Retina (tissue), 1 donor: ENCODE measurements at places on chromosomes 5 and 9.
A peak's percentile ranks its signal among the peaks of the same experiment; 100 is the strongest.

- DNase-seq: no peak
Observed at GRCh38 chr5:97107318-97107717, 35.1 kb downstream of the LIX1 start.

DNA sequence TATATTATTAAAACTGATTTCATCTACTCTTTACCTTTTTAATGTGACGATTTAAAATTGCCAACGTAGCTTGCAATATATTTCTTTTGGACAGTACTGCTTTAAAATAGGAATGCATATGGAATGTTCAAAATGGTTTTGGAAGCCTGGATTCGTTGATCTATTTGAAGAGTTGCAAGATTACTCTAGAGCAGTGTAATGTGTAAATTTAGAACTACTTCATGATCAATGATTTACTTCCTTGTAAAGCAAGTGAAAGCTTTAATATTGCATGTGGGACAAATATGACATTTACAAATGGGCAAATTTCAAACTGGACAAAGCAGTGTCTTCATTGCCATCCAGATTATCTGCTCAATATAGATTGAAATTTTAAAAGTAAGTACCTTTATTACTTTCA is 38.3 kb downstream of the PARP8 start:
- no peak for DNase-seq

DNA sequence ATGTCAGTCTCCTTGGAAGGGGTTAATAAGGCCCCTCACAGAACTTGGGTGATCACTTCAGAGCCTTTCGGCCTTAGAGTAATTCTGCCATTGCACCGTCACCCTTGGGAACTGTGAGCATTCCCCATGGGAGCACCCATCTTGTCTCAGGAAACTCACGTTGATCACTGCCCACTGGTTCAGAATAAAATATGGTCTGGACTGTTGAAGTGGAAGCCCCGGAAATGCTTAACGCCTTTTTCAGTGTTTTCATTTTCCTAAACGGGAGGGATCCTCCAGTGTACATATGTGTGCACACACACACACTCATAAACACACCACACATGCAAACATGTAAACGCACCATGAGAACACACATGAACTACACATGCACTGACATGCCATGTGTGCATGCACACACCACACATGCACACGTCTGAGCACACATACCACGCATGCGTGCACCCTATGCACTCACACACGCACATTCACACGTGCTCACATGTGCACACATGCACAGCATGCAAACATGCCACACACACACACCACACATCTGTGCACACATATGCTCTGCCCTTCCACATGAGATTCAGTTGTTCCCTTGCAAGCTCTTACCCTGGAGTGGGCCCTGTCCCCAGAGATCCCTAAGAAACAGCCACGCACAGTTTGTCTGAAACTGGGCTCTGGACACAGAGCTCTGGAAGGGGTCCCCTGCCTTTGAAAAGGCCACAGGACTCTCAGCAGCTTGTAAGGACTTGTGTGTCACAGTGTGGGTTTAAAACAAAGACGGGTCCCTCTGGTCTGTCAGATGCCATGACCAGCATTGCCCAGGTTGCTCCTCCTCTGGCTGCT is 17.0 kb downstream of the MRPL36 start:
- no peak for DNase-seq

GRCh38 chr5:134451225-134451935 is 39.7 kb upstream of the CDKN2AIPNL start:
- no peak for DNase-seq

- DNase-seq: peak; percentile 95
Observed at GRCh38 chr9:37027582-37028419, 6.3 kb downstream of the PAX5 start.

DNA sequence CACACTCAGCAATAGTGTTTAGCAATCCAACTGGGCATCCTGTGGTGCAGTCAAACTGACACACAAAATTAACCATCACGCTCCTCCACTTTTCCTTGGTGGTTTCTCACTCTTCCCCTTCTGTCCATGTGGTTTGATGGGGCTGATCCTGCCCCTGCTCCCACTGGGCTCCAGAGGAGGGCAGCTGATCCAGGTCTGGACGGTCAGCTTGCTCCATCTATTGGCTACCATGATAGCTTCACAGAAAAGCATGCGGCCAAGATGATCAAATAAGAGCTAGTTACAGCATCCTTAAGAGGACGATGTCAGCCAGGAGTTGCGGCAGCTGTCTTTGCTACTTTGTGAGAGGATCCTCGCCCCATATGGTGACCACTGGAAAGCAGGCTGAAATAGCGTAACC is 29.6 kb upstream of the RANBP17 start:
- no peak for DNase-seq

- peak; percentile 55 for DNase-seq
Observed at GRCh38 chr5:76641514-76642120, 18.4 kb upstream of the F2RL2 start.

GRCh38 chr5:177380805-177381126 is 3.5 kb upstream of the SLC34A1 start:
- no peak for DNase-seq

GRCh38 chr5:395156-395920 is 47.6 kb upstream of the EXOC3 start:
- no peak for DNase-seq

- no peak for DNase-seq
Observed at GRCh38 chr5:16854351-16854750, 81.7 kb downstream of the MYO10 start.

GRCh38 chr5:86320266-86320665 is 297.5 kb upstream of the COX7C start:
- DNase-seq: no peak

GRCh38 chr9:107239474-107239873 is 43.6 kb upstream of the RAD23B start:
- no peak for DNase-seq

- no peak for DNase-seq
Observed at GRCh38 chr5:7586480-7586879, 190.5 kb downstream of the ADCY2 start.

DNA sequence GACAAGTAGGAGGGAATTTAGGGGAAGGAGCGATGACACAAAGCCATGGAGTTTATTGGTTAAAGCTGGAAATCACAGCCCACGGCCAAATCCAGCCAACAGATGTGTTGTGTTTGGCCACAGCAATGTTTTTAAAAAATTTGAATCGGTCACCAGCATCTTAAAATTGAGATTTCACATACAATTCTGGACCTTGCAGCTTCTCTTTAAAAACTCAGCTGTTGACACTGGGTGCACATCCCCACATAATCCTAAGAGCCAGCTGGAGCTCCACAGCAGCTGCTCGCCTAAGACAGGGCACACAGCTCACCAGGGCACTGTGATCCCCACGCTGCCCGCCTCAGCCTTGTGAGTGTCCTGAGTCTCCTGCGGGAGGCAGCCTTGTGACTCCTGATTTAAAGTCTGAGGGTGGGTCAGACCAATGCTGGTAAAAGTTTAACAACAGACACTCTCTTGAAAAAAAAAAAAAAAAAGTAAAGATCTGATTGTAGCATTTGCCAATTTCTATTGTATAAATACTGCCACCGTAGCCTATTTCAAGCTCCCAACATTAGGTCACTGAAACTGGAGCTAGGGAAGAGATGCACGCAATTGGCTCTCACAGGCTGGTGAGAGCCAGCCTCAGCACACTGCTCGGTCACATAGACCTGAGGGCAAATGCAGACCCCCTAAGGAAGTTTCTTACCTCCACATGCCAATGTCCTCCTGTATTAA is 124.8 kb downstream of the HSD17B3 start:
- DNase-seq: peak; percentile 70
